ENCODE measurements at places on chromosomes 4 and X. TPM values are rescaled to one million over a fixed set of nuclear protein-coding genes. Genes with fewer than 3 reads are reported as not detected.

SMIM14 gene
- 1.3 TPM for total RNA-seq

DAPP1 gene
- total RNA-seq = 0.18 TPM

AMBN gene
- total RNA-seq = not detected

LRAT gene
- not detected for total RNA-seq

- peak; percentile 96 for DNase-seq
Measured at GRCh38 chr4:30821859-30822612, 101.9 kb downstream of the PCDH7 start.

DNA sequence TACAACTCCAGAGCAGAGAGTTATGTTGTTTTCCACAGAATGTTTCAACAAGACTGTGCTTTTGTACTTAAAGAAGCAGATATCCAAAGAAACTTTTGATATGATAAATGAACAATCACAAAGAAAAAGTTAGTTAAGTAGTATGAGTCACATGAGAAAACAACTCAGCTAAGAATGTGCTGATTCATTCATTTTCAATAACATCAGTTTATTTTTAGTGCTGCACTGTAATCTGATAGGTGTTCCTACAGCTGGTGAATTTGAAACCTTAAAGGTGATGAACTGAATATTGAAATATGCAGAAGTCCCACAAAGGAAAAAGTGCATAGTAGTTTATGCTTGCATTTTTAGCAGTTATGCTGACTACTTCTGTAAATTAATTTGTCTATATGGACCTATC lies 180.3 kb upstream of the TENM3 start:
- DNase-seq = no peak

PRDM8 gene
- 1.5 TPM for total RNA-seq

- no peak for DNase-seq
Measured at GRCh38 chr4:113397114-113397701, 347.8 kb downstream of the ANK2 start.

C4orf54 gene
- total RNA-seq = 8.8 TPM

ZC4H2 gene
- 26.9 TPM for total RNA-seq

MAGEB17 gene
- 0.20 TPM for total RNA-seq

GRCh38 chr4:165909947-165910346 lies 36.9 kb downstream of the TLL1 start:
- DNase-seq = no peak

FAM53A gene
- 0.51 TPM for total RNA-seq

DNA sequence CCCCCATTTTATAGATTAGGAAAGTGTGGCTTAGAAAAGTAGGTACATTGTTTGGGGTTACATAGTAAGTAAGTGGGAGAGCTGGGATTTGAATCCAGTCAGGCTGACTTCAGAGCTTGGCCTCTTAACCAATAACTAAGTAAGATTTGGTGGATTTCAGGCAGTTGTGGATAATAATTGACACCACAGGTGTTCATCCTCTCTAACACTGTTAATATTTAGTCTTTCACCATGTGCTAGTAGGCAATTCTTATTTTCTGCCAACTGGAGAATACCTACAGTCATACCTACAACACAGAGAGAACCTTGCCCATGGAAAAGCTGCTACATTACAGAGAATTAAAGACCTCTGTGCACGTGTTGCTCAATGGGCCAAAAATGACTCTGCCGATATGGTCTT lies 89.5 kb downstream of the DIAPH2 start:
- DNase-seq = no peak

DNA sequence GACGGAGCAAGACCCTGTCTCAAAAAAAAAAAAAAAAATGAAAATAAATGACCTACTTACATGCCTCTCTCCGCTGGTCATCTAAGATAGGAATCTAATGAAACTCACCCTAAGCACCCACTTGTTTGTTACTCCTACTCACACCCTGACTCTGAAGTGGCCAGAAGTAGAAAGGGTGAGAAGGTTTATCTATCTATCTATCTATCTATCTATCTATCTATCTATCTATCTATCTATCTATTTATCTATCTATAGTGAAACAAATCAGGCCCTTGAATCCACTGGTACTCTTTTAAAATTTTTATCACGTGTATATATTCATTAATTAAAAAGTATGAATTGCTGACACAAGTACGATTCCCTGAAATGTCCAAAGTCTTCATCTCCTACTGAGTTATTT lies 75.2 kb downstream of the SLC10A7 start:
- DNase-seq = no peak

- DNase-seq = no peak
Measured at GRCh38 chr4:7167706-7168105, 24.6 kb upstream of the SORCS2 start.

GRCh38 chr4:95186666-95187065 lies 362.1 kb downstream of the UNC5C start:
- DNase-seq = no peak

GRCh38 chr4:48635310-48635709 lies 144.8 kb downstream of the FRYL start:
- no peak for DNase-seq

HAUS3 gene
- total RNA-seq = 29.1 TPM

DNA sequence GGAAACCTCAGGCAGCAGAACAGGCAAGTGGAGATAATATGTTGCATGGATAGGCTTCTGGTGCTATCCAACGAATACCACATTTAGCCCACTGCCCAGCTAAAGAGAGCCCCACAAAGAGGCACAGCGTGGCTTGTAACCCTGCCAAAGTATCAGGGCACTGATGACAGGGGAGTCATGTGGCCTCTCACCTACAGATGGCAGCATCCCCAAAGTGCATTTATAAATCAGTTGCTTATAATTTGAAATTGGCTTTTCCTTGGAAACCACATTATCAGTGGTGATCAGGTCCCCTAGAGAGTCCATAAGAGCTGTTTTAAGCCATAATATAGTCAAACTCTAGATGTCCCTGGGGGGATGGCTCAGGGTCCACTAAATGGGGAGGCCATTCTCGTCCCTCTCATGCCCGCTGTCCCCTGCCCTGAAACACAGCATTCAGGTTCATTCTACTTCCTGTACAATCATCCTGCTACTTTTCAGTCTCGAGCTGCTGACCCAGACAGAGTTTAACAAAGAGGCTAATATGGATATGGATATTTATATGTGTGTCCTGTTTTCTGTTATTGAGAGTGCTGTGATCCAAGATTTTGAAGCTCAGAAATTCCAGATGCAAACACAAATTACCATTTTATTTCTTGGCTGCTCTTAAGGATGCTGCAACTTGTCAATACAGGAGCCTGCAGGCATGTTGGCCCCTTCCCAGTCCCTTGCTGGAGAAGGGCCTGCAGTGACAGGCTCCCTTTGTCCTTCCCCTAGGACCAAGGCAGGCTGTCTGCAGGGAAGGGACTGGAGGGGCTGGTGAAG lies 28.5 kb downstream of the SRPX start:
- DNase-seq = peak; percentile 15

TCEAL6 gene
- not detected for total RNA-seq

GRCh38 chr4:41452484-41453225 lies 85.3 kb upstream of the LIMCH1 start:
- DNase-seq = no peak

PNMA5 gene
- total RNA-seq = not detected

- no peak for DNase-seq
Measured at GRCh38 chrX:125627676-125628075, 308.0 kb downstream of the TEX13C start.

- peak; percentile 53 for DNase-seq
Measured at GRCh38 chr4:146342600-146343192, 128.4 kb downstream of the REELD1 start.

DNA sequence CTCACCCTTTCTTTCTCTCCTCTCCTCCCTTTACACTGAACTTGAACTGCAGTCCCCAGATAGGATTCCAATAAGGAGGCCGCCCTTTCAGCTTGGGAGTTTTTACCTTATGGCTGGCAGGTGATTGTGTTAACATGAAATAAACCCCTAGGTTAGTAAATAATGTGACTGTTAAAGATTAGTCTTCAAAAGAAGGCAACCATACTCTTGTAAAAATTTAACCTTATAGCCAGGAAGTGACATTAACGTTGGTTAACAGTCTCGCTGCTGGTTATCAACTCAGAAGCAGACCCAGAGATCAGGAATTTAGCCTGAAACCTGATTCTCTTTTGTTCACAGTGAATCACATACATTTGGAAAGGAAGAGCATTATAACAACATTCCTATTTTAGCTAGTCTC lies 15.2 kb downstream of the FHDC1 start:
- DNase-seq = no peak

DDIT4L gene
- 7.3 TPM for total RNA-seq

- DNase-seq = no peak
Measured at GRCh38 chr4:144627663-144628076, 18.3 kb upstream of the HHIP start.

- no peak for DNase-seq
Measured at GRCh38 chrX:77070202-77070918, 376.8 kb upstream of the FGF16 start.

- no peak for DNase-seq
Measured at GRCh38 chr4:140363558-140363957, 9.9 kb upstream of the SCOC start.

DNA sequence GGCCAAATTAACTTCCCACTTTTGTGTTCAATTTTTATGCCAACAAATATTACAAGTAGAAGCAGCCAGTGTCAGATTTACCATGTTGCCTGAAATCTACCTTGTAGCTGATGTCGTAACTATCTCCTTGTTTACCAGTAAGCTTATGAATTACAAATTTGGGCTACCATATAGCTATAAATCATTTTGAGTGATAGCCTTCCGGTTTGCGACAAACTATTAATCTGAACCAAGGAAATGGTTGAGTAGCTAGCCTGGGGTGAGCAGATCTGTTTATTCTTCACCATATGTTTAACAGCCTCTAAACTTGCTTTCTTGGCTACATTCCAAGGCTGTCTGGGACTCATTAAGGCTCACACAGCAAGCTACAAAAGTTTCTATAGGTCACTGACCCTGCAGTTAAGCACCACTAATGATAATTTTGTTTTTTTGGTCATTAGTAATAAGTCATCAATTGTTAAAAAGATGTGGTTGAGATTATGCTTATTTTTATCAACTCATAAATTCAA lies 218.7 kb upstream of the SPOCK3 start:
- peak; percentile 29 for DNase-seq

GRCh38 chrX:14361435-14361834 lies 167.9 kb upstream of the GLRA2 start:
- no peak for DNase-seq

- DNase-seq = no peak
Measured at GRCh38 chrX:18888281-18888680, 95.6 kb downstream of the PHKA2 start.

NUDT10 gene
- 2.2 TPM for total RNA-seq

- no peak for DNase-seq
Measured at GRCh38 chrX:20670611-20671010, 403.9 kb upstream of the RPS6KA3 start.

Data from SJCRH30 (cell line).